ENCODE measurements at places on chromosomes 3 and 15. TPM values are rescaled to one million over a fixed set of nuclear protein-coding genes. Genes with fewer than 3 reads are reported as not detected.

GRCh38 chr3:175518459-175518858 is 659.3 kb downstream of the NAALADL2 start:
- H3K4me3 ChIP-seq = no peak overlapping the region
- H3K4me1 ChIP-seq = no peaks in the 10 kb centered on the region
- no peaks in the 10 kb centered on the region for H3K36me3 ChIP-seq
- no peak overlapping the region for H3K27ac ChIP-seq
- DNase-seq = no peak

STARD5 gene
- total RNA-seq = 14.9 TPM

DNA sequence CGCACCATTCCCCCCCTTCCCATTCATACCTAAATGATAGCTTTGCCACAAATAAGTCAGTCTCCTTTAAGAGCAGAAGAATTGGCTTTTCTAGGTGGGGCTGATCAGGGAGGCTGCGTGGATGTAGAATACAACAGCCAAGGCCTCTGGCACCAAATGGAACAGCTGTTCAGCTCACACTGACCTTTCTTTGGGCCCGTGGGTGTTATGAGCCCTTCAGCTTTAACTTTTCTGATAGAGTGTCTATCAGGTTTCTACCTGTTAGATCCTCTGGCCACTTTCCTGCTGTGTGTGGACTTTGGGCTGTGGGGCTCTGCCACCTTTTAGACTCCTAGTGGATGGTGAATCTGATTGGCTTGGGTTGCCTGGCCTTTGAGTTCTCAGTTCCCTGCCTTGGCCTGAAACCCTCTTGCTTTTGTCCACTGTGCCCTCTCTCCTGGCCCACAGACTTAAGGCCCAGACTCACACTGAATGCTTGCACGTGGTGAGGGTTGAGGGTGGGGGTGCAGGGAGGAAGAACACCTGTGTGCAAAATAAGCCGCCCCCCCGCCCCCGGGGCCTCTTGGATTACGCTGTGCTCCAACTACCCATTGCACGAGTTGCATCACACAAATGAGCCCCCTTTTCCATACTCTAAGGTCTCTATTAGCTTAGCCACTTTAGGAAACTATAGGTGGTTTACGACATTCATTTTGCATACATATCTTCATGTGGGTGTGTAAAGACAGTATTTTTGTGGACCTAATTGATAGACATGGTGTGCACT is 1.3 kb upstream of the RFX7 start:
- peak overlapping the region; percentile 91 for H3K4me3 ChIP-seq
- no peaks in the 10 kb centered on the region for H3K27me3 ChIP-seq
- no peak for DNase-seq
- peak overlapping the region; percentile 60 for H3K27ac ChIP-seq

SEMA3B gene
- total RNA-seq = 51.6 TPM

DNA sequence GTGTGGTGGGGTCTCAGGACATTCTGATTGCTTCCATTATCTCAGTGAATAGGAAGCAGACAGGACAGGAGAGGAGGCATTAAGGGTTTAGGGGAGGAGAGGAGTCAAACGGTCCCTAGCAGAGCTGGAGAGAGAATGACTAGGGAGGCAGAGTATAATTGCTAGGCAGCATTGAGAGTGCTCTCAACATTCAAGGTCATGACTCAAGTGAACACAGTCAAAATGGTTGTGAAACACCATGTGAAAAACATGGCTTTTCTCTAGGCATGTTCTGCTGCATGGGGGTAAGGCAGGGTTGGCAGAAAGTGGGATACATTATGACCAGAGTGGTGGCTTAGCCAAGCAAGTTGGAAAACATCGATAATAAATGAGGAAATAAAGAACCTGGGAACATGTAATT is 19.5 kb upstream of the HRH1 start:
- H3K36me3 ChIP-seq = no peaks in the 10 kb centered on the region
- no peak for DNase-seq
- no peaks in the 10 kb centered on the region for H3K27me3 ChIP-seq
- H3K27ac ChIP-seq = no peak overlapping the region
- no peak overlapping the region for H3K4me3 ChIP-seq
- peaks cover 10% of the 10 kb centered on the region for H3K4me1 ChIP-seq

DNA sequence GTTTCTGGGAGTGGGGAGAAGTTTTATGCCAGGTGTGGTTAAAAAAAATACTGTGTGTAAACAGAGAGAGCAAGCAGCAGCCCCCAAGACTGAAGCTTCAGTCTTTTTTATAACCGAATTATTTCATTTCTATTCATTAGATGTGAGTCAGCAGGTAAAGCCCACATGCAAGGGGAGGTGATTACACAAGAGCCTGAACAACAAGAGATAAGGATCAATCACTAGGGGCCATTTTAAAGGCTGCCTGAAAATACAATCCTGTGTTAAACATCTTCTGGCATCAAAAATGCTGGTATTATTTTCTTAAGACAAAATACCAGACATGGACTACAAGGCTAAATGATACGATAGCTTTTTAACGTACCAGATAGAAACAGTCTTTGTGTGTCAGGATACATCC is 217.3 kb downstream of the SUCLG2 start:
- H3K36me3 ChIP-seq = no peaks in the 10 kb centered on the region
- no peak overlapping the region for H3K27ac ChIP-seq
- no peaks in the 10 kb centered on the region for H3K4me1 ChIP-seq
- no peaks in the 10 kb centered on the region for H3K27me3 ChIP-seq

MESD gene
- total RNA-seq = 19.8 TPM

GRCh38 chr3:128701342-128702212 is 24.4 kb upstream of the RAB7A start:
- H3K4me1 ChIP-seq = peaks cover 2% of the 10 kb centered on the region
- H3K4me3 ChIP-seq = no peak overlapping the region
- no peaks in the 10 kb centered on the region for H3K36me3 ChIP-seq
- DNase-seq = peak; percentile 14

Data from fibroblast of lung (primary cell).